Stimulated activated CD8-positive, alpha-beta memory T cell treated with anti-CD3 and anti-CD28 coated beads, Interleukin-4, amount 100 ng/mL, for 48 hours (primary cell): ENCODE measurements at places on chromosomes 12 and 14.

GRCh38 chr12:26791301-26791791 is 41.6 kb downstream of the ITPR2 start:
- no peak for DNase-seq

GRCh38 chr14:68929623-68930307 is 49.3 kb downstream of the ACTN1 start:
- DNase-seq = no peak

DNA sequence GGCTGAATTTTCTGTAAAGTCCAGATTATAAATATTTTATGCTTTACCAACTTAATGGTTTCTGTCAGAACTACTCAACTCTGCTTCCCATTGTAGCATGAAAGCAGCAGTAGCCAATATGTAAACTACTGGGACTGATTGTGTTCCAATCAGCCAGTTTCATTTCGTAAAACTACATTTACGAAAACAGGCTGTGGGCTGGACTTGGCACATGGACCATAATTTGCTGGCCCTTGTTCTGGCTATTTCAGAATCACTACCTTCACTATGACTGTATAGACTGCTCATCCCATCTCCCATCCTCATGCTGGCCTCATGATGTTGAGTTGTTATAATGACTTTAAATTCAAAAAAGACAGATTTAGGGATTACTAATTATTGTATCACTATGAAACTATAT is 38.7 kb downstream of the FAR2 start:
- DNase-seq = no peak

DNA sequence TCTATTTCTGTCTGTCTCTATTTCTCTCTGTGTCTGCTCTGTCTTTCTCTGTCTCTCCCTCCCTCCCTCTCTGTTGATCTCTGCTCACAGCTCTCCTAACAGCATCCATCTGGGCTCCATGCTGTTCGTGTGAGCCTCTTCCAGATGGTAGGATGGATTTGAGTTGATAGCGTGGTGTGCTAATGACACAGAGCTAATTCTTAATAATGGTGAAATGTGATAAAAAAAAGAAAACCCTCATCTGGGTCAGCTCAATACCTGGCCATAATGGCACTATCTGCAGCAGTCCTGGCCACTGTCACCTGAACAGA is 96.4 kb downstream of the AACS start:
- no peak for DNase-seq

- DNase-seq = no peak
Observed at GRCh38 chr14:105848570-105848969, 322.2 kb downstream of the TMEM121 start.

DNA sequence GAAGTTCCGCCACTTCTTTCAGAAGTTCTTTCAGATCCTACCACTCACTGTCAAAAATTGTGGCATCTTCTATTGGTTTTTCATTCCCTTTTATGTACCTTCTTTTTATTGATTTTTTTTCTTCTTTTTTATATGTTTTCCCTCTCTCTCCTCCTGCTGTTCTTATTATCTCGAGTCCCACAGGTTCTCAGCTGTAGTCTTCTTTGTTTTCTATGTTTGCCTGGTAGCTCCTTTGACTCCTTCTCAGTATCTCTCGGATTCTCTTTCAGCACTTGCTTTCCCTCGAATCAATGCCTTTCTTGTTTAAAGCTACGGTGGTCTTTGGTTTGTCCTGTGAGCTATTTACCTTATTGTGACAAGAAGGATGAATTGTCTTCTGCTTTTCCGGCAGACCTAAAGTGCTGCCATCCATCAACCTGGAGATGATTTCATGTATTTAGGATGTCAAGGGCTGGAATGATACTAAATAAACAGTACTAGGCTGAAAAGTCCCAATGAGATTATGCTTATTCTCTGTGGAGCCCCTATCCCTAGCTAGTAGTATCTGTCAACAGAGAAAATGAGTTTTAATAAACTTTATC is 541.7 kb downstream of the NOVA1 start:
- no peak for DNase-seq

GRCh38 chr12:82942991-82943401 is 256.3 kb downstream of the TMTC2 start:
- DNase-seq = no peak

- no peak for DNase-seq
Observed at GRCh38 chr12:97638739-97639138, 176.1 kb downstream of the RMST start.

DNA sequence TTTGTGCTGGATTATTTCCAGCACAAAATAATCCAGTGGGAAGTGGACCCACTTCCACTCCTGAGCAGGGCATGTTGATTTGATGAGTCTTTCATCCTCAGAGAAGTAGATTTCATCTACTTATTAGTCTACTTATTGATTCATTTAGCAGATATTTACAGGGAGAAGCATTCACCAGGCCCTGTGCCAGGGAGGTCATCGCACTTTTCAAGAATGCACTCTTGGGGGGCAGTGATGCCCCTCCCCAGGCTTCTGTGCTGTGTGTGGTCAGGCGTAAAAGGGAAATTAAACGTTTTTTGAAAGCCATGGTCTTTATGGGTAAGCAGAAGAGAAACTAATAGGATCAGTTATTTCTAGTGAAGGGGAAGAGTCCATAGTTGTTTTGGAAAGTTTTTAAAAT is 610.7 kb upstream of the TMEM132C start:
- DNase-seq = no peak

GRCh38 chr12:3083241-3083920 is 6.2 kb downstream of the TSPAN9 start:
- no peak for DNase-seq

DNA sequence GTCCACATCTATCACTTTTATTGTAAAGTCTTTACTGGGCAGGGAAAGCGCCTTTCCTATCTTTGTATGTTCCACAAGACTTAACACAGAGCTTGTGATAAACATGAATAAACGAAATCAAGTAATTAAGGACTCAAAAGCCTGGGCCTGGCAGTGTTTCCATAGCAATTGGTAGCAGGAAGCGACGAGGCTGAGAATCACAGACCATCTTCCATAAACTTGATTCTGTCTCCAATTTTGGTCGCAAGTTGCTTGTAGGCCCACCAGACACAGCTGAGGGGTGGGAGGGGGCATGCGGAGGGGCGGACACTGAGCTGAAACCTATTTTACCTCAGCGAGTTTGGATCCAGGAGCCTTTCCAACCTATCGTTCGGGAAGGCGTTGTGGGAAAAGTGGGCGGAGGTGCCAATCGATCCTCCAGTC is 302 bp downstream of the CCDC38 start:
- no peak for DNase-seq

DNA sequence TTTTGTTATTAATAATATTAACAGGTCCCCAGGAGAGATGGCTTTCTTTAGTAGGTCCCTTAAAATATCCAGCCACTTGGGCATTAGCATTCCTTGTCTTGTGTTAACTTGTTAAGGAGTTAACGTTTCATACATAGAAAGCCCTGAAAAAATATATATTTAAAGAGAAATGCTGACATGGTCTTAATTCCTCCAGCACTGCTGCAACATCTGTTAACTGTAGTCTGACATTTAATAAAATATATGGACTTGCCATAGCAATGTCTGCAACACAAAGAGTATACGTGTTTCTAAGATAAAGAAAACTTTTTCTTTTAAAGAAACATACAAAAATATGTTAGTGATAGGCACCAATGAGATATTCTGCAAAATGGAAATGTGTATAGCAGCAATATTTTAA is 10.0 kb downstream of the SLC38A4 start:
- no peak for DNase-seq
